Smooth muscle cell of the brain vasculature (primary cell): ENCODE measurements at places on chromosomes 6 and 20.

DNA sequence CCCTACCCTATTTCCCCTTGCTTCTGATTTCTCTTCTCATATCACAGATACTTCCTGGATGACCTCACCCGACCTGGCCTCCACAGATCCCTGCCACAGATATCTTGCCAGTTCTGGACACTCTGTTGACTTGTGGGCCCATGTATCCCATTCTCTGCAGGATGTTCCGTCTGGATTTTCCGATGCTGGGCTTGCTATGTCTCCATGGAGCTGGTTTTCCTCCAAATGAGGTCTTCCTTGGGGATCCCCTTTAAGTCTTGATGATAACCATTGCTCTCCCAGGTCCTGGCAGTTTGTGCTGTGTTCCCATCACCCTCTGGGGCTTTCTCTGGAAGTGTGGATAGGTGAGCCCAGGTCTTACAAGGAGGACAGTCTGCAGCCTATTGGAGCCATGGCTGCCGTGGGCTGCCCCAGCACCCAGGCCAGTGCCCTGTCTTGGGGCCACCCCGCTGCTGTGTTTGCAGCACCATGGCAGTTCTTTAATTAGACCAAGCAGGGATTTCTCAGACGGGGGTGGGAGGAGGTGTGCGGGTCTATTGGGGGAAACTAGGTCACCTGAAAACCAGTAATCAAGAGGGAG lies 23.9 kb downstream of the PPP1R16B start:
- DNase-seq = no peak

DNA sequence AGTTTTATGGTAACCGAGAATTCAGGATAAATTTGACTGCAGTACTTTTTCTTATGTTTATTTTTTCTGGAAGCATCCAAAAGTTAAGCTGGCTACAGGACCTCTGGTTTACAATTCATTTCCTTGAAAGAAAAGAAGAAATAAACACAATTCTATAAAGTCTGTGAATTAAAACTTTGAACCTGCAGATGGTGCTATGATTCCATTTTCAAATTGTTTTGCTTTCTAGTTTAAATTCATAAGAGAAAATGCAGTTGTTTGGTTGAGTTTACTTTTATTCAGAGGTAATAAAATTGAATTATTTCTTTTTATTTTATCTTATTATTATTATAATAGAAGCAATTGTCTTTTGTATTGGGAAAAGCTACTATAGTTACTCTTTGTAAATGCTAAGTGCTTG lies 1.8 kb upstream of the VIP start:
- DNase-seq = no peak

GRCh38 chr6:149046822-149047246 lies 270.7 kb upstream of the TAB2 start:
- no peak for DNase-seq

DNA sequence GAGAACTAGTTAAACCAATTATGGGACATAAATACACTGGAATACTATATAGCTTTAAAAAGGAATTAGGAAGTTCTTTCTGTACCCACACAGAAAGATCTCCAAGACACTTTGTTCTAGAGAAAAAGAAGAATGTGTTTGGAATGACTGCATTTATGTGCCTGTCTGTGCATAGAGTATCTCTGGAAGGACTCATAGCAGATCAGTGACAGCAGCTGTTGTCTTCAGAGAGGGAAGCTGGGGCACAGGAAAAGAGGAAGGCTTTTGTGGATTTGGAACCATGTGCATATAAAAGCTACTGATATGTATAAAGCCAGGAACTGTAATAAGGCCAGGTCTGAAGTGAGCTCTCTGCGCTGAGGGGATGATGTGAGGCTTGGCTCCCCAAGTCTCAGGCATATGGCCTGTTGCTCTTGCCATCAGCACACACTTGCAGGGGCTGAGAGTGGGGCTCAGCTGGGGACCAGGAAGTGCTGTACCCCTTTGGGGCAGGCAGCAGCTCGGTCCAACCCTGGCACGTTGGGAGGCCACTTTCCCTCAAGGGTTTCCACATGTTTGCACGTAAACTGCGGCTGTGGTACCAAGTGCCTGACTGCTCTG lies 31.8 kb upstream of the CCDC167 start:
- DNase-seq = no peak

GRCh38 chr20:1391640-1392442 lies 1.0 kb downstream of the FKBP1A start:
- no peak for DNase-seq

DNA sequence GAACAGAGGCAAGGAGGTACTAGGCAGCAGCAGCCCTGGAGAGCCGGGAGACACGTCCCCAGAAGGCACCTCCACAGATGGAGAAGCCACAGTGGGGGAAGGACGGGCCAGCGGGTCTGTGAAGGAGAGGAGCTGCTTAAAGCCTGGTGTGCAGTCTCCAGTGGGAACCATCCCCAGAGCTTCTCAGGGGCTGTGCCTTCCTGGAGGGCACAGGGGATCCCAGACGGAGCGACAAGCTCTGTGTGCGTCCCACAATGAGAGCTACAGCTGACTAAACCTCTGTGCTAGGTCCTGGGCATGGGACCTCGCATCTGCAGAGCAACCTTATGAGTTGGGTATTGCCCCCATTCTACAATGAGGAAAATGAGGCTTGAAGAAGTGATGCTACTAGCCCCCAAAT lies 50.7 kb downstream of the EZR start:
- no peak for DNase-seq

GRCh38 chr6:140671926-140672325 lies 1297.5 kb upstream of the CITED2 start:
- no peak for DNase-seq

GRCh38 chr6:90835596-90836212 lies 248.8 kb upstream of the MAP3K7 start:
- no peak for DNase-seq

DNA sequence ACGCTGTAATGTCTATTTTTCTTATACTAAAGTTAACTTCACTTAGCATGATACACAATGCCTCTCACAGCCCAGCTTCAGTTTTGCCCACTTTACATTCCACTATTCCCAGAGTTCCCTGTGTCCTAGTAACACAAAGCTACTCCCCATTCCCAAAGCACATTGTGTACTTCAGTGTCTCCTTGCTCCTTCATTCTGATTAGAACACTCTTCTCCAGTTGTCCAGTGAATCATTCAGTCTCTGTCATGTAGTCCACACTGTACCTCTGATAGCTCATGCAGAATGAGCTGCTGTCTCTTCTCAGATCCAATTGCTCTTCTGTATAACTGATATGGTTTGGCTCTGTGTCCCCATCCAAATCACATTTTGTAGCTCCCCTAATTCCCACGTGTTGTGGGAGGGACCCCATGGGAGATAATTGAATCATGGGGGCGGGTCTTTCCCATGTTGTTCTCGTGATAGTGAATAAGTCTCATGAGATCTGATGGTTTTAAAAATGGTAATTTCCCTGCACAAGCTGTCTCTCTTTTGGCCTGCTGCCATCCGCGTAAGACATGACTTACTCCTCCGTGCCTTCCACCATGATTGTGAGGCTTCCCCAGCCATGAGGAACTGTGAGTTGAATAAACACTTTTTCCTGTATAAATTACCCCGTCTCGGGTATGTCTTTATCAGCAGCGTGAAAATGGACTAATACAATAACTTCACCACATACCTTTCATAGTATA lies 2.1 kb upstream of the TMX4 start:
- no peak for DNase-seq

GRCh38 chr20:13788167-13788834 lies 3.5 kb downstream of the NDUFAF5 start:
- DNase-seq = peak; percentile 28

- no peak for DNase-seq
Measured at GRCh38 chr6:3786141-3786540, 34.6 kb upstream of the PXDC1 start.

DNA sequence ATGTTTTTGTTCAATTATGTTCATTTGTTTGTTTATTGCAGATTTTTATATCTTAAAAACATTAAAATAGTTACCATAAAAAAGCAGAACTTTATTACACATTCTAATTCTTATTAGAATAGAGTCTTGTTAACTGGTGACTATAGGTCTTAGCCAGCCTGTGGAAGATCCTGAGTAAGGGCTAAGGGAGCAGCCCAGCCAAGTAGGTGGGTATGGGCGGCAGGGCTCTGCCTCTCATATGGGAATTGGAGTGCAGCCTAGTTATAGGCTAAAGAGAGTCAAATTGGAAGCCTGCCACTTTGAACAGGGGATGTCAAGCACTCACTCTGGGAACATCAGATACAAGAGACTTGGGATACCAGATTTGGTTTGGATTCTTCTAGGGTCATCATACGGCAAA lies 10.5 kb upstream of the HSF2 start:
- no peak for DNase-seq

GRCh38 chr6:167756597-167756996 lies 70.1 kb upstream of the AFDN start:
- no peak for DNase-seq

- DNase-seq = no peak
Measured at GRCh38 chr20:31972471-31973021, 4.6 kb downstream of the XKR7 start.

- DNase-seq = no peak
Measured at GRCh38 chr6:37366910-37367309, 13.1 kb downstream of the RNF8 start.

DNA sequence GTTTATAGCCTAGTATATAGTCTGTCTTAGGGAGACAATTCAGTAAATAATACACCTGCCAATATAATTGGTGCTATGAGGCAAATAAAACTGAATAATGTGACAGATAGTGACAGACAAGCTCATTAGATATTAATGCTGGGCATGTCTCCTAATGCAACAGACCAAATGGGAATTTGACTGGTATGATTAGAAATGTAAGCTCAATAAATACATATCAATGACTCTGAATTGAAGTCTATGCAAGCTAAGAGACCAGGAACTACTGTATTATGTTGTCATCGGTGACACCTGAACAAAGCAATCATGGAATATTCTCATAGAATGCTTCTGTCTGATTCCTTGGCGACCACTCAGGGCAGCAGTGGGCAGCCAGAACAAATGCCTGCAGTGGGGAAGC lies 2.5 kb upstream of the SNX3 start:
- no peak for DNase-seq

- DNase-seq = no peak
Measured at GRCh38 chr6:15630202-15630601, 32.6 kb downstream of the DTNBP1 start.

GRCh38 chr6:113457751-113458150 lies 399.4 kb upstream of the MARCKS start:
- no peak for DNase-seq

DNA sequence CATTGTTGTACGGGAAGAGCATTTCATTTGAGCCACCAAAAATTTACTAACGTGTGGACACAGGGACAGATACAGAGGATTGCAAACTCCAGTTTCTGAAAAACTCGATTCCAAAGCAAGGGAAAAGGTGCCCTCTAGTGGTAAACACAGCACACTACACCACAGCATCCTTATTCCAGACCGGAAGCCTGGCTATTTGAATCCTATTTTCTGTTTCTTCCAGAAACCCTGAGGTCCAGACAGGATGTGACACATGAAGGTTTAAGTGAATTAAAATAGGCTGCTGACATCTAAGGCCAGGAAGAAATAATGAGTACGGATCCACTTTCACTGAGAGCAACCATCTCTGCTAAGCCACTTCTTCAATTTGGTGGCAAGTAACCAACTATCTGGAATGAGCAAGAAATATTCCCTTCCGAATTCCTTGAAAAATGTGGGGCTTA lies 31.8 kb upstream of the GMPR start:
- peak; percentile 55 for DNase-seq

GRCh38 chr20:25025986-25026605 lies 31.8 kb downstream of the ACSS1 start:
- DNase-seq = no peak

DNA sequence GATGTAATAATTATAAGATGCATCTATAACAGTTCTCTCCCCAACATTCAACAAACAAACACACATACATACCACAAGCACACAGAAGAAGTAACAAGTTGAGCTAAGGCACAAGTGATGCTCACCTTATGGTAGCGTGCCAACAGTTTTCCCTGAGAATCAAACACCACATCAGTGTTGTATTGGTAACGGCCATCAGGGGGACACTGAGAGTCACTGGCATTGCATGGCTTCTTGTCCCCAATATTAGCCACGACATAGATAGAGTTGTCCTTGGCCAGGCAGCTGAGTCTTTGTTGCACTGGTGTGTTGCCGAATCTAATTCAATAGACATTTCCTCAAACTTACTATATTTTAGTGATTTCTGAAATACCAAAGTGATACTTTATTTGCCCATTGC lies 14.8 kb upstream of the VNN1 start:
- DNase-seq = no peak

- peak; percentile 9 for DNase-seq
Measured at GRCh38 chr6:86856937-86857563, 80.3 kb upstream of the HTR1E start.

GRCh38 chr6:19552076-19552475 lies 285.1 kb upstream of the ID4 start:
- no peak for DNase-seq

GRCh38 chr6:109454496-109455436 lies 806 bp downstream of the MICAL1 start:
- no peak for DNase-seq

GRCh38 chr6:17871189-17871519 lies 116.3 kb downstream of the KIF13A start:
- no peak for DNase-seq
